ENCODE measurements at places on chromosomes 6 and 20.

GRCh38 chr20:2740702-2741101 lies 48.1 kb downstream of the EBF4 start:
- DNase-seq, result no peak

DNA sequence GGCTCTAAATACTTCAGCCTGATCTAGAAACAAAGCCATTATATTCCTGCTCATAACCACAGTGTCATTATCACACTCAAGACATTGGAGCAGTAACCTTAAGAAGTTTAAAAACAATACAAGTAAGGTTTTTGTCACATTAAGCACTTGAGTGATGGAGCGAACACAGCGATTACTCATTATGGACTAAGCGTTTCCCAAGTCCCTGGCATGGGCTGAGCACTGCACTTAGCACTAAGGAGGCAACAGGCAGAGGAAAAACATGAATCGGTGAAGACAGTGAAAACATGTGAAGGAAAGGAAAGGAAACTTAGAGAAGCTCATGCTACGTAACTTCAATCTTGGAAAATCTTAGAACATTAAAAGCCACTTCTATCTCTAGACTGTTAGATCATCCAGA lies 108.7 kb downstream of the SLC24A3 start:
- no peak for DNase-seq

DNA sequence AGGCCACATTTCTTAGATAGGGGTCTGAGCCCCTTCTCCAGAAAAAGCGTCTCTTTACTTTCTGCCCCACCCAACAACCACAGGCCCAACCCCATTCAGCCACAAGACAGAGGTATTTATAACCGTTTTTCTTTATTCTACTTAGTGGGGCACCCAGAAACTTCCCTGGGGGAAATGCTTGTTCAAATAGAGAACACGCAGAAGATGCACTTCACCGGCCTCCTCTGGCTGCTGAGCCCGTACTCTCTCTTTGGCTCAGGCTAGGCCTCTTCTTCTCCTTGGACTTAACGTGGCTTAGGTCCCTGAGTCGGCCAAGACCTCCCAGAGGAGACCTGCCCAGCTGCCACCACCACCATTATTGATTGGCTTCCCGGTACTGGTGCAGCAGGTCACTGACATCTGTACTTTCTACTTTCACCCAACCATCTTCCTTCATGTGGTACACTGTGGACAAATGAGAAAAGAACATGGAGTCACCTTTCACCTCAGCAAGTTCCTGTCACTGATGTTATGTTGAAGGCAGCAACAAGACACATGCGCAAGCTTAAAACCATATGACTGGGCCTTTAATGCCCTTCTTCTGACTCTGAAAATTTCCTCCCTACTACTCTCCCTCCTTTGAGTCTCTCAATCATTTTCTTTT lies 2.2 kb upstream of the TAP2 start:
- DNase-seq, result no peak

- no peak for DNase-seq
Observed at GRCh38 chr20:21705575-21706260, at the start of gene PAX1. Gene PAX1 (plus strand): TSS chr20:21705664. CDS start chr20:21705713, 49 bp downstream.

DNA sequence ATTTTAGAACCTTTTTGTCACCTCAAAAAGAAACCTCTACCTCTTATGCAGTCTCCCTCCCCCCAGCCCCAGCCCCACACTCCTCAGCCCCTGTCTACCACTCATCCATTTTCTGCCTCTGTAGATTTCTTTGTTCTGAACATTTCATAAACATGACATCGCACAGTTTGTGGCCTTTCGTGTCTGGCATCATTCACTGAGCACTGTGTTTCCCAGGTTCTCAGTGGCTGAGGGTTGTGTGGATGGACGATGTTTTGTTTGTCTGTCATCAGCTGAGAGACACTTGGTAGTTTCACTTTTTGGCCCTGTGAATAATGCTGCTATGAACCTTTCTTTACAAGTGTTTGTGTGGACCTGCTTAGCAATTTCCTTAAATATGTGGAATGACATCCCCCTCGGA lies 64.5 kb downstream of the FAM120B start:
- DNase-seq, result no peak

- no peak for DNase-seq
Observed at GRCh38 chr6:155276638-155277037, 12.8 kb downstream of the CLDN20 start.

- DNase-seq, result no peak
Observed at GRCh38 chr6:147740326-147740725, 231.8 kb downstream of the SAMD5 start.

DNA sequence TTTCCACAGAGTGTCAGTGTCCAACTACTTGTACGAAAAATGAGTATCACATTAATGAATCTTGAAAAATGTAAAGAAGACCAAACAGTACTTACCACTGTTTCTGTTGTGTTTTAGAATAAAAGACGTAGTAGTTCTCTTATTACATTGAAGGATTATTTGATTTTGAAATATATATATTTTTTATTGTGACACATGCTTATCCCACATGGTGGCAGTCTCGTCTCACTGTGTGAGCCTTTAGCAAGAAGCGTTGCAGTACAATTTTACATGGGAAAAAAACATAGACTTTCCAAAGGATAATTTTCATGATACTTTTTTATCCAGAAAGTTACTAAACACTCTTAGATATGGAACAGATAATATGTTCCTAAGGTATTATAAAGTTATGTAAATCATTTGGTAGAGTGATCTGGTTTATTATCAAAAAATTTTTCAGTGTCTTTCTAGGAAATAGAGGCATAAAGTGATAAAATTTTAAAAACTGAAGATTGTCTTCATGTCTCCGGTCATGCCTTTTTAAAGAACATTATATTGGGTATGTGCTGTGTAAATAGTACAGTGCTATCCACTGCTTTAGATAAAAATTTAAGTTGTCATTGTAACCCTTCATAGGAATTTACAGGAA lies 117.5 kb upstream of the SAMD5 start:
- DNase-seq, result no peak

DNA sequence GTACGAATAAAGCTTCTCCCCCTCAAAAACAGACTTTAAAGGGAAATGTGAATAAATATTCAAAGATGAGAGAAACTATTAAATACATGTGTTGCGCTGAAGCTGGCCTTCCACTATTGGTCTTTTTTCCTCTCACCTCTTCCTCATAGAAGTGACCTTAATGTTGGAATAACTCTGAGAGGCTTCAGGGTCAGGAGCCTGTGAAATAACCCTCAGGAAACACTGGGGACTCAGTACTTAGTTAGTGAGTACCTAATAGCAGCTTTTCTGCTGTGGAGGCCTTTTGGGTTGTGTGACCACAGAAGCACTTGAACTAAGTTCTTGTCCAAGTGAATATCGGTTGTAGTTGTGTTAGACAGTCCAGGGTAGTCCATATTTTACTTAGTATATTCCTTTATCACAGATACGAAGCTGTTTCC lies 799 bp upstream of the SHPRH start:
- DNase-seq, result no peak

- no peak for DNase-seq
Observed at GRCh38 chr6:71012866-71013469, 56.1 kb upstream of the B3GAT2 start.

- no peak for DNase-seq
Observed at GRCh38 chr6:90478278-90478677, 108.6 kb downstream of the MAP3K7 start.

DNA sequence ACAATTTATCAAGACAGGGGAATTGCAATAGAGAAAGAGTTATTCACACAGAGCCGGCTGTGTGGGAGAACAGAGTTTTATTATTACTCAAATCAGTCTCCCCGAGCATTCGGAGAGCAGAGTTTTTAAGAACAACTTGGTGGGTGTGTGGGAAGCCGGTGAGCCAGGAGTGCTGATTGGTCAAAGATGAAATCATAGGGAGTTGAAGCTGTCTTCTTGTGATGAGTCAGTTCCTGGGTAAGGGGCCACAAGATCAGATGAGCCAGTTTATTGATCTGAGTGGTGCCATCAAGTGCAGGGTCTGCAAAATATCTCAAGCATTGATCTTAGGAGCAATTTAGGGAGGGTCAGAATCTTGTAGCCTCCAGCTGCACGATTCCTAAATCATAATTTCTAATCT lies 50.0 kb upstream of the ECI2 start:
- no peak for DNase-seq

GRCh38 chr20:4748847-4749246 lies 27.1 kb downstream of the PRND start:
- DNase-seq, result no peak

DNA sequence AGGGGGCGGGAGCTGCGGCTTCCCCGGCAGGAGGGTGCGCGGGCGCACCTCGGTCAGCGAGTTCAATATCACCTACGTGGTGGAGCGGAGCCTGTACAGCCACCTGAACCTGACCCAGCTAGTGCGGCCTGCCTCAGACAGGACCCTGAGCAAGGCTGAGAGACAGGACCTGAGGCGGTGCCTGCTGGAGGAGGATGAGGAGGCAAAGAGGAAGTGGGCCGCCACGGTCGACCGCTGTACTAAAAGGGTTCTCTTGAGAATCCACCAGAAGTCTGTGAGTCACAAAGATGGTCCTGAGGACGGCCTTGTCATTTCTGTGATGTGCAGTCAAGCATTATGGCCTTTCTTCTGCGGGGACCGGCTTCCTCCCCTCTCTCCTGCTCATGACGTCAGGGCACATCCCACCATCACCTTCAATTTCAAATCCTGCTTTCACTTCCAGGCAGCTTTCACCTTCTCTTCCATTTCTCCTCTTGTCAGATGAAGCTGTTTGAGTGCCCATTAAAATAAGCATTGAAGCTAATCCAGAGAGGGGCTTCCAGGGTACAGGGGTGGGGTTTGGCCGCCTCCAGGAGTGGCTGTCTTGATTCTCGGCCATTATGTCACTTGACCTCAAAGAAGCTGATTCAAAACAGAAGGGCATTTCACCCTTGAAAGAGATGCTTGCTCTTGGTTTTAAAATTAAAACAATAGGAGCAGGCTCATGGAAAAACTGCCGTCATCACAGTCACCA lies 177.6 kb downstream of the SASH1 start:
- DNase-seq, result no peak

DNA sequence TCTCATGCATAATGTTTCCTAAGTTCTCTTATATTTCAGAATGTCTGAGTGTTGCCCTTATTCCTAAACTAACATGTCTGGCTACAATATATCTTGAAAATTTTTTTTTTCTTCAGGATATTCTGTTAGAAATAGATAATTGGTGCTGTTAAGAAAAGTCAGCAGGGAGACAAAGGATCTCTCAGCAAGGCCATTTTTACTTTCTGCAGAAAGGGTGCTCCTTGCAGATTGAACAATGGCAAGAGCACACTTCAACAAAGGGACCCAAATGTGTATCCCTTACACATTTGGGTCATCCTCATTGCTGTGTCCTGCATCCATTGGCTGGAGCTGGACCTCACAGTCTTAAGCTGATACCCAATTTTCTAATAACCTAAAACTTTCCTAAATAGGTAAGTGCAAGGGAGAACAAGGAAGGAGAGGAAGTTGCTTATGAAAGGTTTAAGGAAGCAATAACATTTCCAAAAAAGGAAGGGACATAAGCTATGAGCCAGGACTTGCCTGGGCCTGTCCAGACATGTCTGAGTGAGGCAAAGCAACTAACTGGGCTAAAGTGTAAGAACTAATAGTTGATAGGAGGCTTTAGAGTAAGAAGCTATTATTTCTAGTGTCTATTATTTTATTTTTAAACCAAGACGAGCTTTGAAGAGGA lies 429.6 kb downstream of the BCKDHB start:
- DNase-seq, result no peak

DNA sequence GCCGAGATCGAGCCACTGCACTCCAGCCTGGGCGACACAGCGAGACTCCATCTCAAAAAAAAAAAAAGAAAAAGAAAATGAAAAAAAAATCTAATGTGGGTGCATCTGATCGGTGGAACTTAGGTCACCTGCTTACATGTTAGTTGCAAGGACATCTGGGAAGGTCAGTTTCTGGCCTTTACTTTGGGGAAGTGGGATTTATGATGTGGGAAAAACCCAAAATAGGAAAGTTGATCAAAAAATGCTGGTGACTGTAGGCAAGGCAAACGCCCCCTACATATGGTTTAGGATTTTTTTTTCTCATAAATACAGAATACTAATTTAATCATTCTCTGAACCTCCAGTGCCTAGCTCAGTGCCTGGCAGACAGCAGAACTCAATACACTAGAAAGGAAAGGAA lies 69.2 kb upstream of the PIM1 start:
- no peak for DNase-seq

DNA sequence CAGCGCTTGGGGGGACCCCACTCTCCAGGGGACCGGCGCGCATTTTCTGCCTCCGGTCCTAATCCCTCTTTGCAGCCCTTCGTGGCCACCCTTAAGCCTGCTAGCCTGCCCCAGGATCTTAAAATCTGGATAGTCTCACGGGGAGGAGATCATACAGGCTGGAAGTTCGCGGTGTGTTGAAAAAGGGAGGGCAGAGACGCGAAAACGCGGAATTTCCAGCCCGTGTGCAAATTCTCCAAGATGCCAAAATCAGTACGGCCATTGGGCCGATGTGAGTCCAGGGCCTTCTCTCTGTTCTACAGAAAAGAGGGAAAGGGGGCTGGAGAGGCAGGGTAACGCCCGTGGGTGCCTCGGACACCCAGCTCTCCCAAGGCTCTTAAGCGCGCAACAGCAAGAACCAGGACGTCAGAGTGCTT lies 9.4 kb downstream of the NR2E1 start:
- DNase-seq, result no peak

- peak; percentile 55 for DNase-seq
Observed at GRCh38 chr20:11544029-11544678, 373.5 kb upstream of the BTBD3 start.

DNA sequence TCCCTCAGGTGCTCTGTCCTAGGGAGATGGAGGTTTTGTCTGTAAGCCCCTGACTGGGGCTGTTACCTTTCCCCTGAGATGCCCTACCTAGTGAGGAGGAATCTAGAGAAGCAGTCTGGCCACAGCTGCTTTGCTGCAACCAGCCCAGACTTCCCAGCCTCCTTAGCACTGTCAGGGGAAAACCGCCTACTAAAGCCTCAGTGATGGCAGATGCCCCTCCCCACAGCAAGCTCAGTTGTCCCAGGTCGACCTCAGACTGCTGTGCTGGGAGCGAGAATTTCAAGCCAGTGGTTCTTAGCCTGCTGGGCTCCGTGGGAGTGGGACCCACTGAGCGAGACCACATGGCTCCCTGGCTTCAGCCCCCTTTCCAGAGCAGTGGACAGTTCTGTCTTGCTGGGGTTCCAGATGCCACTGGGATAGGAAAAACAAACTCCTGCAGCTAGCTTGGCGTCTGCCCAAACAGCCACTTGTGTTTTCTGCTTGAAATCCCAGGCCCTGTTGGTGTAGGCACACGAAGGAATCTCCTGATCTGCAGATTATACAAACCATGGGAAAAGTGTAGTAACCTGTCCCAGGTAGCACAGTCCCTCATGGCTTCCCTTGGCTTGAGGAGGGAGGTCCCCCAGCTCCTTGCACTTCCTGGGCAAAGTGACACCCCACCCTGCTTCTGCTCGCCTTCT lies 146.4 kb upstream of the PROKR2 start:
- no peak for DNase-seq

GRCh38 chr6:46376562-46377061 lies 114.6 kb downstream of the RCAN2 start:
- DNase-seq, result no peak
